Hippocampal formation (tissue), 2 donors: ENCODE measurements at places on chromosomes 3 and 15.

GRCh38 chr3:171163101-171164066 is 136.9 kb upstream of the SLC2A2 start:
- no peak for DNase-seq

- DNase-seq = no peak
These were observed 275.9 kb upstream of the TPM1 start for GRCh38 chr15:62766599-62766998.

DNA sequence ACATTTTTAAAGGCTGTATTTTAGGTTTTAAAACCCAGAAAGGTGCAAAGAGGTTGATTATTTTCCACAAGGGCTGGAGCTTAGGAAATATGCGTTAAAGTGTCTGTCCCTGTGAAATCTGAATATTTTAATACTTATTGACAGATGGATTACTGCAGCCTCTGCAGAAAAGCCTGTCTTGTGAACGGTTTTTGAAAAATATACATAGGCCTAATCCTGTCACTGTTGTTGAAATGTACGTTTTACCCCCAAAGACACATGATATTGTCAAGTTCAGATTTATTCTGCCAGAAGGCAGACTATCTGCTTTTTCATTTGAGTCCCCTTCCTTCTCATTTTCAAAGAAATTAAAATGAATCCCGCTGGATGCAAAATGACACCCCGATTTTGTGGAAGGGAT is 2.2 kb upstream of the BCL6 start:
- no peak for DNase-seq

GRCh38 chr3:190131329-190131728 is 10.6 kb upstream of the P3H2 start:
- DNase-seq = no peak

- no peak for DNase-seq
These were observed 16.6 kb downstream of the EPB42 start for GRCh38 chr15:43204016-43204901.

DNA sequence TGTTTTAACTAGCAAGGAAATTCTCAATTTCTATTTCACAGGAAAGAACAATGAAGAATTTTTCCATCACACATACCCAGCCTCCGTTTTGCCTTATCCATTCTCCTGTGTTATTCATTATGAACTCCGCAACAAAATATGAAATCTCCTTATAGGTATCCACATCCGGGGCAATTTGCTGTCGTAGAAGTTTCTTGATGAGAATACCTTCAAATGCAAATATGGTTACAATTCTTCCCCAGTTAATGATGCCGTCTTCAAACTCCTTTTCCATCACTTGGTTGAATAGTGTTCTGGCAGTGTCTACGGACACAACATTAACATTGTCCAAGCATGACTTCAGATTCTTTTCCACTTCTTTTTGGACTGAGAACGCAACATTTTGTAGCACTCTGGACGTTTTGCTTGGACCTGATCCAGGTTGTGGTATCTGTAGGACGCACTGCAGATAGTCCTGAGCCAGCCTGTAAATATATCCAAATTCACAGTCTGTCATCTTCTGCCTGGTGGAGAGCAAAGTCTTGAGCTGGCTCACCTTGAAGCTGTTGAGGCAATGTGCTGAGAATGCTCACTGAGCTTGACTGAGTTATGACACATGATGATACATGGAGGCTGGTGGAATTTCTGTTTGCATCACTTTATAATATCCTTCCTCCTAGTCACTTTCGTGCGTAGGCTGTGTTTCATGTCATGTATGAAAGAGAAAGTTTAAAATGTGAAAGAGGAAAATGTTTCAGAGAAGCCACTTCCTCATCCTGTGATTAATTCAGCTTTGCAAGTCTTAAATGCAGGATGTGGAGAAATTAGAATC is at the start of gene BCL2A1:
Gene BCL2A1 (minus strand): TSS at position 573 of the 811 bp plus-strand sequence. CDS start 77 bp downstream, at position 496.
- no peak for DNase-seq

DNA sequence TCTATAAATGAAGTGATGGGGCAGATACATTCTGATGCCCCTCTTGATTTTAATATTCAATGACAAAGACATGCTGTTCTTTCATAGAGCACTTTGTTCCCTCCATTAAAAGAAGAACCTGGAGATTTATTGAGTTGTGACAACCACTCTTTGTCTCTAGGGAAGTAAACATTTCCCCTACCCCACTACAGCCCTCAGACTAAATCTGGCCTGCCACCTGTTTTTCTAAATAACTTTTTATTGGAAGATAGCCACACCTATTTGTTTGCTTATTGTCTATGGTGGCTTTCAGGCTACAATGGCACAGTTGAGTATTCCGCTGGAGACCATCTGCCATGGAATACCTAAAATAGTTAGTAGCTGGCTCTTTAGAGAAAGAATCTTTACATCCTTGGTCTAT is 41.2 kb upstream of the ZNF385D start:
- DNase-seq = no peak
